ENCODE measurements at places on chromosomes 12 and 14. TPM values are rescaled to one million over a fixed set of nuclear protein-coding genes. Genes with fewer than 3 reads are reported as not detected.

DNA sequence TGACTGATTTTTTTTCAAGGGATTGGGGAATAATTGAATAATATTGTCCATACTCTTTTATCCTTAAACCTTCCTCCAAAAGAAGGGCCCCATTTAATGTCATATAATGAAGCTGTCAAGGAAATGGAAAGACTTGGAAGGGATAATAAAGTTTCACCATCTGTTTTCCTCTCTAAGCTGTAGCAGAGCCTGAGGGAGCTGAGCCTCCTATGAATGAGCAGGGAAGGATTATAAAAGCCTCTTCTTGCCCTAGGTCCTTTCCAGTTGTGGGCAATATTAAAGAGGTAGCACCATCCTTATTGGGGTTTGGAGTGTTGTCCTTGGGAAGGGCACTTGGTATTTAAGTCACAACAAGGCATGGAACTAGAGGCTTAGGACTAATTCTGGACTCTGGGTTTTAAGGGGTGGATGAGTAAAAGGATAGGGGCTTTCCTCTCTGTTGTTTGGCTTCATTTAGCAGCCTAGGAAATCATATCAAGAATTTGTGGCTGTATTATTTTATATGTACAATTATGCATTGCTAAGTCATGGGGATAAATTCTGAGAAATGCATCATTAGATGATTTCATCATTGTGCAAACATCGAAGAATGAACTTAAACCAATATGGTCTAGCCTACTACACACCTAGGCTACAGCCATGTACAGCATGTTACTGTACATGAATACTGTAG is 408.5 kb upstream of the DCN start:
- no peaks in the 10 kb centered on the region for H3K27me3 ChIP-seq
- no peak overlapping the region for H3K27ac ChIP-seq
- no peak overlapping the region for H3K4me3 ChIP-seq
- DNase-seq = no peak
- no peaks in the 10 kb centered on the region for H3K36me3 ChIP-seq

GRCh38 chr12:72057330-72057914 is 118.8 kb downstream of the TPH2 start:
- no peaks in the 10 kb centered on the region for H3K27me3 ChIP-seq
- no peaks in the 10 kb centered on the region for H3K36me3 ChIP-seq

DNA sequence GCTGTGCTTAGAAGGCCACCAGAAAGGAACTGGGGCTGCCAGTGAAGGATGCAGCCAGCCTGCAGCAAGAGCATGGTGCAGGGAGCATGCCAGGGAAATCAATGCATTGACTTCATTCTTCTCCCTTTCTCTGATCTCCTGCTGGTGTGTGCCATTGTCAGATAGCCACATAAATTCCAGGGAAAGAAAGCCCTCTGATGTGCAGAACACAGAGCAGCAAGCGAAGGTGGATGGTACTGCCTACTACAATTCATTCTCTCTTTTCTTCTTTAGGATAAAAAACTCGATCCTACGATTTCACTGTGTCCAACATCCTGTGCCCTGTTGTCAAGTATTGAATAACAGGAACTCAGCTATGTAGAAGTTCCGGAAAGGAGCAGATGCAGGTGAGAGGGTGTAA is 446.7 kb upstream of the TMEM132C start:
- H3K27ac ChIP-seq = no peak overlapping the region
- H3K36me3 ChIP-seq = no peaks in the 10 kb centered on the region

DNA sequence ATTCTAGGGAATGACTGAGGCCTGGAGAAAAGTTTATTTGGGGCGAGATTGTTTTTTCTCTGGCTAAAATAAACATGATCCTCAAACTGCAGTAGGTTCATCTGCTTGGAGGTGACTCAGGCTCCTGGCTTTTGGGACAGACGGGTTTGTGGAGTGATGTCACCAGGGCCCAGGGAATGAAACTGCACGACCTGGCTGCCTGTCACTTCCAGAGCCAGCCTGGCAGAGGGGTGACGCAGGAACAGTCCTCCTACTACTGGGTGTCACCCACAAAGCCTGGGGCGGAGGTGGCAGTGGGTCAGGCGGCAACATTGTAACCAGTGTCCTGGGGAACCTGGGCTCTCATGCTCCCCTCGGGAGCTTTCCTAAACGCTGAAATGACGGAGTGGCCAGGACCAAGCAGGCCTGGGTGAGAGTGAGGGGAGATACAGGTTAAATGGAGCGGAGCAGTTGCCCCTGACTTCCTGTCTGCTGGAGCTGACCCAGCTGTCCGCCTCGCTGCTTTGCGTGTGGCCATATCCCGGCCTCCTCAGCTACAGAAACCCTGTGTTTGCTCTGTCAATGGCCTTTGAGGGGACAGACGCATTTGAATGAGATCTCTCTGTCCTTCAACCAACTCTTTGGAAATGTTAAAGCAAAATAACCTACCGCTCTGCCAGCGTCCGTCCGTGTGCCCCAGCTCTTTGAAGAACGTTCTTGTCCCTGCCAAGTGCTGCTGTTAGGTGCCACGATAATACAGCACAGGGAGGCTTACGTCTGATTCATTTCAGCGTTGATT is 6.5 kb downstream of the HIP1R start:
- no peaks in the 10 kb centered on the region for H3K36me3 ChIP-seq
- H3K27me3 ChIP-seq = no peaks in the 10 kb centered on the region
- peaks cover 29% of the 10 kb centered on the region for H3K4me1 ChIP-seq
- peak; percentile 44 for DNase-seq

DNA sequence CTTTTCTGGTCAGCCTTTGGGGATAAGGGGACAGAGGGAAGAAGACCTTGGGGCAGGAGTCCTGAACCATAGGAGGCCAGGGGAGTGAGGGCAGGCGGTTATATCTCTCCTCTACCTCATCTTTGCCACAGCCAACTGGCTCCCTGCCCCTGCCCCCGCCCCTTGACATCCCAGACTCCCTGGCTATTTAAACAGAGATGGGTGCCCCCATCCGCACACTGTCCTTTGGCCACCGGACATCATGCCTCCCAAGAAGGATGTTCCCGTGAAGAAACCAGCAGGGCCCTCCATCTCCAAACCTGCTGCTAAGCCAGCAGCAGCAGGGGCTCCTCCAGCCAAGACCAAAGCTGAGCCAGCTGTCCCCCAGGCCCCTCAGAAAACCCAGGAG is 1.3 kb downstream of the MYL6B start:
- H3K4me1 ChIP-seq = peaks cover 30% of the 10 kb centered on the region
- DNase-seq = no peak
- no peak overlapping the region for H3K27ac ChIP-seq
- no peaks in the 10 kb centered on the region for H3K27me3 ChIP-seq
- no peak overlapping the region for H3K4me3 ChIP-seq

GRCh38 chr12:25365340-25365730 is 114.6 kb upstream of the KRAS start:
- DNase-seq = no peak
- no peak overlapping the region for H3K27ac ChIP-seq
- no peaks in the 10 kb centered on the region for H3K27me3 ChIP-seq
- H3K4me1 ChIP-seq = no peaks in the 10 kb centered on the region
- no peaks in the 10 kb centered on the region for H3K36me3 ChIP-seq

- H3K4me3 ChIP-seq = no peak overlapping the region
- no peak overlapping the region for H3K27ac ChIP-seq
- H3K36me3 ChIP-seq = no peaks in the 10 kb centered on the region
Measured at GRCh38 chr12:20305470-20305869, 62.9 kb upstream of the PDE3A start.

DNA sequence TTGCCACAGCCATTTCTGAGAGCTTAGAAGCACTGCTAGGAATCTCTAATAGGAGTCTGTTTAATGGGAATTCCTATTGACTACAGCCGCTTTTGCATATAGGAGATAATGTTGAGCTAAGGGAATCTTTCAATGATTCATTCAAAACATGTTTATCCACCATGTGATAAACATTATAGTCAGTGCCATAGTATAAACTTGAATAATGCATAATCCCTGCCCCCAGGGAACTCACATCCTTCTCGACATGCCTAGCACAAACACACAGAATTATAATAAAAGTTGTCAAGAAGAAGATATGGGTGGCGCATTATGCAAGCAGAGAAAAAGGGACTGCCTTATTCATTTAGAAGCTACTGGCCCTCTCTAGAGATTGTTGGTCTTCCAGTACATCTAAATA is 248.0 kb downstream of the DAD1 start:
- no peak overlapping the region for H3K4me3 ChIP-seq
- H3K27ac ChIP-seq = no peak overlapping the region
- DNase-seq = no peak
- no peaks in the 10 kb centered on the region for H3K36me3 ChIP-seq

DNA sequence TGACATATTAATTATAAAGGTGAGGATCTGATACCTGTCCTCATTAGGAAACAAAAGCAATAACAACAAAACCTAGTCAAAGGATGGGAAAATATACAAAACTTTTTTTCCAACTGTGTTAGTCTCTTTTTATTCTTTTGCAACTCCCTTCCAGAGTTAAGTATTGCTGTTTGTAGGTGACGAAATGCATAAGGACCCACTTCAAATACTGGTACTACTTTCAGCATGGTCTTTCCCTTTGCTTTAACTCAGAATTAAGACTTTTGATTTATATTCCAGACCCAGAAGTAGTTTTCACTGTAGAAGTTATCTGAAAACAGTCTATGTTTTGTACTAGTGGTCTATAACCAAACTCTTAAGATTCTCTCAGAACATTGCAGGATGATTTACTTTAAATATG is 34.1 kb upstream of the ABCC9 start:
- H3K4me3 ChIP-seq = no peak overlapping the region
- no peaks in the 10 kb centered on the region for H3K36me3 ChIP-seq
- H3K27ac ChIP-seq = no peak overlapping the region
- H3K27me3 ChIP-seq = no peaks in the 10 kb centered on the region
- no peaks in the 10 kb centered on the region for H3K4me1 ChIP-seq

DNA sequence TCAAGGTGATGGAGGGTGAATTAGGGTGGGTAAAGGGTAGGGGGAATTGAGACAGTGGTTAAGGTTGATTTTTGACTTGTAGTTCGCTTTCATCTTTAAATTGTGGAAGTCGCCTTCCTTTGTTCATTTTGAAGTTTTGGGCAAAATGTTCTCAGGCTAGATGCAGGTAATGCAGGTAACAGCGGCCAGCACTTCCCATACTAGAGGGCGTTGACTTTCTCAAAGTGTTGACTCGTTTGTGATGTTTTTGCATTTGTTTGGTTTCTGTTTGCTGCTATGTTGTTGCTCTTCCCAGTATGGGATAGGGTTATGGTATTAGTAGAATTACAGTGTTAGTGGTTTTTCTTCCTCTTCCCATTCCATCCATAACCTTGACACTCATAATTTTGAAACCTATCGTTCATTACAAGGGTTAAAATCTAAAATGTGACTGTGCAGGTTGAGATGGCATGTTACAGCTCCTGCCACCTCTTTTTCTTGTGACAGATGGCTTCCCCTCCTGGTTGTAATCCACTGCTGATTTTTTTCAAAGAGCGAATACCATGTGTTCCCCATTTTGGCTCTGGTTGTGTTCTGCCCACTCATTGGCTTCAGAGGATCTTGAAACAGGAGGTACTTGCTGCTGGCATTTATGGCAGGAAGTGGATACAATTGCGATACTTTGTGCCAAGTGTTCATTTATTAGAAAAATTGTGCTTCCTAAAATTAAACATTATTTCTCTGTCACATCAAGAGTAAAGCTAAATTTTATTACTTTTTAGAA is 57.1 kb downstream of the ERC1 start:
- H3K36me3 ChIP-seq = no peaks in the 10 kb centered on the region
- H3K27ac ChIP-seq = no peak overlapping the region
- H3K4me3 ChIP-seq = no peak overlapping the region
- DNase-seq = no peak
- no peaks in the 10 kb centered on the region for H3K27me3 ChIP-seq
- peaks cover 28% of the 10 kb centered on the region for H3K4me1 ChIP-seq

DNA sequence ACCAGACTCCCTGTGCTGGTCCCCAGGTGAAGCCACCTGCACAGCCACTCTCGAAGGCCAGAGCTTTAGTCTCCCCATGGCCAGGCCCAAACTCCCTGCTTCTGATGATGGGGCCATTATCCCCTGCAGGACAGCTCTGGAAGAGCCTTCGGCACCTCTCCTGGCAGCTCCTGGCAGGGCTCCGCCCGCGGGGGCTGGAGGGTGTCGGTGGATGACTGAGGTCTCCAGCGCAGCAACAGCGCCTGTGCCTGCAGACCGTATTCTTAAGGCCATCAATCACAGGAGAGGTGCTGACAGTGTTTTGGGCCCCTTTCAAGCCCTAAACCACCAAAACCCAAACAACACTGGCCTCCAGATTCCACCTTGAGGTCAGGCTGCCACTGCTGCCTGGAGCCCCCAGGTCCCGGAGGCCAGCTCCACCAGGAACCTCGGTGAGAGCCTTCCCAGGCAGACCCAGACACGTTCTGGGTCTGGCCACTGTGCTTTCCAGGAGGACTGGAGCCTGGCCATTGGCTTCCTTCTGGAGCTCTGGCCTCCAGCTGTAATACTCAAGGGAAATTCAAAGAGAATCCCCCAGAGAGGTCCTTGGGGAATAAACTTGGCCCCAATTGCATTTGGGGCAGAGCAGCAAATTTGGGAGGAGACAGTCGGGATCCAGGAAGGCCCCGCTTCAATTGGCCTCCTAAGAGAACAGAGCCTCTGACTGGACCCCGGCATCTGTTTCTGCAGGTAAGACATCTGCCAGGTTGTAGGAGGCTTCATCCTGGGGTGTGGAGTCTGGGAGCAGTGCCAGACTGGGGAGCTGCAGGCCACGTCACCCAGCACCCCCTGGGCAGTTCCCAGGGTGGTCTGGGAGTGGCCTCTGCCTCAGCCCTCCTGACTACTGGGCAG is 210.6 kb upstream of the RTL1 start:
- H3K36me3 ChIP-seq = no peaks in the 10 kb centered on the region
- no peak for DNase-seq
- H3K4me1 ChIP-seq = no peaks in the 10 kb centered on the region
- no peak overlapping the region for H3K4me3 ChIP-seq
- H3K27me3 ChIP-seq = no peaks in the 10 kb centered on the region

DNA sequence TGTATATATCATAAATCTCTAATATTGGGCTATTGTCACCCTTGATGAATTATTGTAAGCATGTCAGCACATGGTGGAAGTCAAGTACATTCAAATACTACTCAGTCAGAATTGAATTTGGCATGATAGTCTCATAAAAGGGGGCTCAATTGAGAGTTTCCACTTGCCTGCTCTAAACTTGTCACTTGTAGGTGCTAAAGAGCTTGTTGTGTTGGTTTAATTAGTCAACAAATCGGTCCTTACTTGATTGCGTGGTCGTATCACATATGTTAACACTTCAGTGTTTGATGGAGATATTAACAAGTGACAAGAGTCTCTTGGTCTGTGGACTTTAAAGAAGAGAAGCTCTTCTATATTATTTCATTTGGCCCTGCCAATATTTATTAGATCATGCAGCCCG is 81.1 kb downstream of the NKX2-1 start:
- DNase-seq = no peak
- H3K27me3 ChIP-seq = no peaks in the 10 kb centered on the region
- H3K4me3 ChIP-seq = no peak overlapping the region
- H3K4me1 ChIP-seq = no peaks in the 10 kb centered on the region

GRCh38 chr14:100320157-100320856 is 2.8 kb upstream of the SLC25A47 start:
- no peaks in the 10 kb centered on the region for H3K27me3 ChIP-seq
- H3K4me1 ChIP-seq = peaks cover 15% of the 10 kb centered on the region
- no peaks in the 10 kb centered on the region for H3K36me3 ChIP-seq
- no peak for DNase-seq

The STXBP6 gene
- 29.4 TPM for total RNA-seq

The RNFT2 gene
- total RNA-seq = 3.3 TPM

The GARIN6 gene
- not detected for total RNA-seq

The SRRM4 gene
- not detected for total RNA-seq

The AMN gene
- 13.7 TPM for total RNA-seq

The PLEKHD1 gene
- total RNA-seq = 0.47 TPM
